ENCODE measurements at places on chromosomes 6 and 20.

DNA sequence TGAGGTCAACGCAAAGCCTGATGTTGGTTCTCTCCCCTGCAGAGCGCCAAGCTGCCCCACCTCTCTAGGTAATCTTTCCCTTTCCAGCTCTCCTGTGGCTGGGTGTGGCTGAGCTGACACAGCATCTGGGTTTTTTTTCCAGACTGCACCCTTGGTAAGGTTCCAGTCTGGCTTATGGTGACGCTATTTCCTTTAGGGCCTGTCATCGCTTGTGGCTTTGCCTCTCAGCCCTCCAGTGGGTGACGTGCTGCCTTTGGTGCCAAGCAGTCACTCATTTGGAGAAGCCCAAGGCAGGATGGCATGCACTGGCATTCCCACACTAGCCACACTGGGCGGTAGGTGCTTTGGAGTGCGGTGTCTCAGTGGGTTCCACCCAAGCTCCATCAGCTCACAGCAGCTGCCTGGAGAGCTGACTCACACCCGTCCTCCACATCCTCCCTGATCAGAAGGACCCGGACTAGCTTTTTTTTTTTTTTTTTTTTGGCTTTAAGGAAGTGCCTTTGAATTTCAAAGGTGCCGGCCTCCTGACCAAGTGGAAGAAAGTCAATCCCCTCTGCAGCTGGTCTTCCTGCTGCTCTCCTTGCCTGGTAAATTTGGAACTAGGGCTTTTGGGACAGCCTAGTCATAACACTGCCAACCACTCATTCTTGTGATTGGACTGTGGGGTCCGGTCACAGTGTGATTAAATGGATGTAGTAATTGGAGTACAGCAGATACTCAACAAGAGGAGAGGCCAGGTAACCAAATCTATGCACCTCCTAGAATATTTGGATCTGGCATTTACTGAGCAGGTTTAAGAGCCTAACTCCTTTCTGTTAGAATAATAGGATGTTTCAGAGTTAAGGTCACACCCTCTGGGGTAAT is 153.6 kb downstream of the CD83 start:
- H3K27ac ChIP-seq, result peak overlapping the region; percentile 90
- peaks cover 12% of the 10 kb centered on the region for H3K36me3 ChIP-seq
- H3K4me3 ChIP-seq, result peak overlapping the region; percentile 72
- peak; percentile 77 for DNase-seq
- H3K4me1 ChIP-seq, result peaks cover 50% of the 10 kb centered on the region

GRCh38 chr6:84623956-84624680 is 140.3 kb downstream of the TBX18 start:
- no peaks in the 10 kb centered on the region for H3K36me3 ChIP-seq
- H3K4me3 ChIP-seq, result no peak overlapping the region
- no peaks in the 10 kb centered on the region for H3K4me1 ChIP-seq
- DNase-seq, result no peak

DNA sequence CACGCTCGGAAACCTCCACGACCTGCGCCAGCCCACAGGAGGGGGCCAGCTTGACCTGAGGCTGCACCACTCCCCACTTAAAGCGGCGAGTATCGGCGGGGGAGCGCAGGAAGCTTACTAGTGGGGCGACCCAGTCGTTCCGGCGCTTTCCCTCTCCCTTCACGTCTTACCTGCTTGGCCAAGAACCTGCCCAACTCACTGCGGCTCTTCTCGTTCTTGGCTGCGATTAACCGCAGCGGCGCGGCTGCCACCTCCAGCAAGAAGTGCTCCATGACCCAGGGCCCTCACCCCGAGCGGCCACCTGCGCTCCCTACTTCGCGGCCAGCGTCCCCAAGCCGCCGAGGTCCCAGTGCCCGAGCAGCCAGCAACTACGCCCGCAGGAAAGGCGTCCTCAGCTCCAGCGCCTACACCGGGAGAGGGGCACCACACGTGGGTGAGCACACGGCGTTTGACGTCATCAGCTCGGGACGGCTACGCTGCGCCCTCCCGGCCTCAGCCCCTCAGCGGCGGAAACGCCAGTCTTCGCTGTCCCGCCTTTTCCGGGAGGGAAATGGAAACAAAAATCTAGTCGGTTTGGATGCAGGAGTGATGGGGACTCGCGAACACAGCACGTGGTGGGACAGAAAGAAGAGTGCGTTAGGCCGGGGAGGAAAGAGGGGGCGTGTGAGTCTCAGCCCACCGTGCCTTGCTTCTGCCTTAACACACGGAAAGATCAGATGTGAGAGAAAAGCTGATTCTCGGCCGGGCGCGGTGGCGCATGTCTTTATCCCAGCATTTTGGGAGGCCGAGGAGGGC is at the start of gene MDN1:
MDN1 (minus strand) TSS at position 459 of the 795 bp plus-strand sequence; CDS start at position 272, 187 bp downstream.
- DNase-seq, result peak; percentile 91
- no peaks in the 10 kb centered on the region for H3K27me3 ChIP-seq
- peaks cover 13% of the 10 kb centered on the region for H3K36me3 ChIP-seq
- peak within 1 kb of the TSS; percentile 98 for H3K27ac ChIP-seq
- H3K4me1 ChIP-seq, result peaks cover 21% of the 10 kb centered on the region
- H3K4me3 ChIP-seq, result peak within 1 kb of the TSS; percentile 94

DNA sequence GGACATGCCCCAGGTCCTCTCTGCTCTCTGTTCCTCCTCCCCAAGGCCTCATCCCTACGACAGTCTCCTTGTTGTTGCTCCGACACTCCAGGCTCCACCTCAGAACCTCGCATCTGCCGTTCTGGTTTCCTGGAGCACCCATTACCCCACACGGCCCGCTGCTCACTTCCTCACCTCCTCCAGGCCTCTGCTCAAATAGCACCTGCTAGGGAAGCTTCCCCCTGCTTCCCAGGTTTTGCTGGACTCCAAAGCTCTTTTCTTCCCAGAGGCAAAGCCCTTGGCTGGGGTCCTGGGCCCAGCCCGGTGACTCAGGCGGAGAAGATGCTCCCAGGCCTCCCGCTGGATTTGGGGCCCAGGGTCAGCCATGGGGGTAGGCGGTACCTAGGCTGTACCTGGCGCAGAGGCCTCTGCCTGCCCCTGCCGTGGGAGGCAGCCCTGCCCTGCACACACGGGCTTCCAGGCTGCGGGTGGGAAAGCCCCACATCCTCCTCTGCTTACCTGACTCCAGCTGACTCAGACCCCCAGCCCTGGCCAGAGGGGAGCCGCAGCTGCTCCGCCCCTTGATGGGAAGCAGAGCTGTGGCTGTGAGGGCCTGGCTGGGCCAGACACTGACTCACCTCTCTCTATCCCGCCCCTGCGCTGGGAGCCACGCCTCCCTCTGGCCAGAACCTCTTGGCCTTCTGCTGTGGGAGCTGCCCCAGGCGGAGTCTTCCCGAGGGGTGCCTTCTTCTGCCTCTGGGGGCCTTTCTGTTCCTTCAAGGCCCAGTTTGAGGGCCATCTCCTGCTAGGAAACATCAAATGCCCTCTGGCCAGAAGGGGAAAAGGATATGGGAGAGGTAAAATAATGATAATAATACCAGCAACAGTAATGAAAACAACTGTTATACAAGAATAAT is 130.5 kb downstream of the CEBPB start:
- H3K36me3 ChIP-seq, result no peaks in the 10 kb centered on the region
- H3K27ac ChIP-seq, result no peak overlapping the region
- peaks cover 2% of the 10 kb centered on the region for H3K4me1 ChIP-seq
- H3K4me3 ChIP-seq, result no peak overlapping the region

DNA sequence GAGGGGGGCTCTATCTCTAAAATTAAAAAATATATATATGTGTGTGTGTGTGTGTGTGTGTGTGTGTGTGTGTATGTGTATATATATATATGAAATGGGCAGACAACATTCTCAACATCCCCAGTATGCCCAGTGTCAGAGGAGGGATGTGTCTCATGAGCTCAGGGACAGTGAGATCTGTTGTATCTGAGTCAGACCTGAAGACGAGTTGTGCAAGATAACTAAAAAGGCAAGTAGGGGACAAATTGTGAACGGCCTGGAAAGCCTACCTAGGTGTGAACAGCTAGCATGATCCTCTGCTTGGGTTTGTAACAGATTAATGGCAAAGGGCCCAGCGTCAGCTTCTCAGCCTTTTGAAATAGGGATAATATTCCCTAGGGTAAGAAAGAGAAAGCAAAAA is 124.3 kb downstream of the FAXC start:
- no peaks in the 10 kb centered on the region for H3K36me3 ChIP-seq
- no peak overlapping the region for H3K27ac ChIP-seq
- H3K27me3 ChIP-seq, result no peaks in the 10 kb centered on the region
- no peak overlapping the region for H3K4me3 ChIP-seq
- DNase-seq, result no peak
